ENCODE measurements at places on chromosomes 2 and 18.

- DNase-seq, result no peak
Observed at GRCh38 chr2:146477383-146477782, 1367.4 kb upstream of the ACVR2A start.

GRCh38 chr2:195993623-195994022 lies 75.0 kb downstream of the DNAH7 start:
- no peak for DNase-seq

GRCh38 chr2:15038366-15039364 lies 406.1 kb downstream of the LRATD1 start:
- no peak for DNase-seq

DNA sequence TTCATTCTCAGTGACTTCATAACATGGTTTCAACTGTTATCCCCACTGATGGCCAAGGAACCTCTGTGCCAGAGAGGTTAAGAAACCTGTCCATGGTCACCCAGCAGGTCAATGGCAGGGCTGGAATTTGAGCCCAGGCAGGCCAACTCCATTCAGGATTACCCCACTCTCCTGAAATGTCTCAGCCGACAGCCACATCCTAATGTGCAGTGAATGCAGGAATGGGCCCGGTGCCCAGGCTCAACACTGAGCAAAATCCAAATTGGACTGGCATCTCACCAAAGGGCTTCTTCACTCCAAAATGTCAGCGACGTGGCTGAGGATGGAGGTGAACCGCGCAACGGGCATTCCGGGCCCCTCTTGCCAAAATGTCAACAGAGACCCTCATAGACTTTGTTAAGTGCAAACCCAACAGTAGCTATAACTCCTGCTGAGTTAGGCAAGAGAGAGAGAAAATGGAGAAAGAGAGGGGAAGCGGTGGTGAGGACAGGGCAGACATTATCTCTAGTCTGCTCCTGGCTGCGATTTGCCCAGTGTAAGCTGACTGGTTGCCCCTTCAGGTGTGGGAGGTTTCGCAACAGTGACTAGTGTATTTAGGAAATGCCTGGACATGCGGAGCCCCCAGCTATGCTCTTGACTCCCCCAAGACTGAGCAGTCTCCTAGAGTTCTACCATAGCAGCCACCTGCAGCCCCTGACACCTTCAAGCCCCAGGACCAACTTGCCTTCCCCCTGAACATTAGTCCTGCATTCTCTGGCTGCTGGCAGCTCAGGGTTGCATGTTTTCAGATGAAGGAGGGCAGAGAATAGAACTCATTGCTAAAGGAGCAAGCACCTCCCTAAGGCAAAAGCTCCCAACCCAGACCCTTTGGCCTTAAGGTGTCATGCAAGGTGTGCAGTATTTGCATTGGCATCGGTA lies 167.7 kb downstream of the ANAPC1 start:
- no peak for DNase-seq

- DNase-seq, result no peak
Observed at GRCh38 chr2:232993231-232993821, 19.7 kb downstream of the NGEF start.

DNA sequence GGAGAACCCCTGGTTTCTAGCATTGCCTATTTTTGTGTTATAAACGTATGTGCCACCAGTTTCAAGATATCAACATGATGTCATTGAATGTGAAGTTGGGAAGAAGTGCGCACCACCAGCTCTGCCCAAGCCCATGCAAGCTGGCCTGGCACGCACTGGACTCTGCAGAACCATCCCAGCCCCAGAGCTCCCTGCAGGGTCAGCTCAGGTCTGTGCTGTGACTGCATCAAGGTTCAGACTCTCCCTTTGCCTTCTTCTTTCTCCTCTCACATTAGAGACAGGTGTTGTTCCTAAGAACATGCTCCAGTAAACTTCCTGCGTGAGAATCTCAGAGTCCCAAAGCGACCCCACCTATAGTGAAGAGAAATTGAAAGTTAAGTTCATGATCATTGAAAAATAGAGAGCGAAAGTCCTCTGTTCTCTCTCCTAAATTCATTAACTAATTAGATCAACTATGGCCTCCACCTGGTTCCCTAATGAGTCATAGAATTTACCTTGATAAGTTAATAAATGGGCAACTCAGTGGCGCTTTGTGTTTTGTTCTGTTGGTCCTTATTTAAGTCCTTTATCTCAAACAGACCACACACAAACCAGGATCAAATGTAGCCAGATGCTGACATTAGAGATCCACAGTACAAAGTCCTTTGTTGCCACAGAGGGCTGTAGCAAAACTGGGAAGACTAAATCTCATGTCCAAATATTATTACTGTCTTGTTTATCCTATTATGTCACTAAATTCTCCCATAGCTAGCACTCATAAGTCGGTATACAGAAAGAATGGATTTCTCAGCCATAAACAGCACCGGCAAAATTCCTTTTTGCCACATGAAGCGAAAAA lies 432.3 kb downstream of the STK39 start:
- DNase-seq, result no peak

DNA sequence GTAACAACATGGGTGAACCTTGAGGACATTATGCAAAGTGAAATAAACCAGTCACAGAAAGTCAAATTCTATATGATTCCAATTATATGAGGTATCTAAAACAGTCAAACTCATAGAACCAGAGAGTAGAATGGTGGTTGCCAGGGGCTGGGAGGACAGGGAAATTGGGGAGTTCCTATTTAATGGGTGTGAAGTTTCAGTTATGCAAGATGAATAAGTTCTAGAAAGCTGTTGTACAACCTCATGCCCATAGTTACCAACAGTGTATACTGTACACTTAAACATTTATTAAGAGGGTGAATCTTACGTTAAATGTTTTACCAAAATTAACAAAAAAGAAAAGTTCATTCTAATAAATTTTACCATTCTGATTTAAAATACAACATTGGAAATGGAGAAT lies 92.7 kb upstream of the WDSUB1 start:
- DNase-seq, result no peak

DNA sequence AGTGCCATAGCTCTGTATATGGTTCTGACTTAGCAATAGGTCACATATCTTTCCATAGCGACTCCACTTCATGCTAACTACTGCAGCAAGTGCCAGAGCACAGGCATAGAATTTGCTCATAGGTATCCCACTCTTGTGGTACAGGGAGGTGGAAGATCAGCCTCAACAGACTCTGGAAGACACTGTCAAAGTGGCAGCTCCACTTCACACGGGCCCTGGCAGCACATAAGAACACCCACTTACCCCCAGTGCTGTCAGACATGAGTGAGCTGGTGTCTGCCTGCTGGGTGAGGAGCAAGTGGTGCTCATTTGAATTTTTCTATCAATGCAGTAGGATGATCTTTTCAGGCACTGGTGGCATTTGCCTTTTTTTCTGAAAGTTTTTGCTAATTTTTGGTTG lies 48.6 kb downstream of the BCL2L11 start:
- DNase-seq, result no peak

Data from fibroblast of villous mesenchyme (primary cell).